ENCODE measurements at places on chromosomes 4 and X. TPM values are rescaled to one million over a fixed set of nuclear protein-coding genes. Genes with fewer than 3 reads are reported as not detected.

- no peak for DNase-seq
Observed at GRCh38 chr4:94304365-94304971, 38.2 kb downstream of the HPGDS start.

DNA sequence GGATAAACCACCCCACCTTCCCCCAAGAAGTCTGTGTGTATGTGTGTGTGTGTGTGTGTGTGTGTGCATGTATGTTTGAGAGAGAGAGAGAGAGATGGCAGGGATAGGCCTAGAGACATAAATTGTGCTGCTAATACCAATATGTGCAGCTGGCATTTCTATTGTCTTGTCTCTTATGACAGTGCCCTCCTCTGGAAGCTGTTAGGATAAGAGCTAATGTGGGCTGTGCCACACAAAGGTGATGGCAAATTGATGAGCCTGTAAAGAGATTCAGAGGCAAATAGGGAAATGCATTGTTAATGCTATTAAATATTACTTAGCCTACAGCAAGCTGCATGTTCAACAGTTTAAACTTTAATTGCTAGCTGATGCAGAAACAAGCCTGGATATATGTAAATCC is 332.0 kb downstream of the NKX6-1 start:
- DNase-seq, result no peak

The SPARCL1 gene
- 5.1 TPM for total RNA-seq

The GLRA3 gene
- total RNA-seq, result not detected
